GDM1 (cell line): ENCODE measurements at places on chromosomes 16 and 17.

- DNase-seq, result no peak
Observed at GRCh38 chr16:53282328-53282727, 151.9 kb upstream of the RBL2 start.

DNA sequence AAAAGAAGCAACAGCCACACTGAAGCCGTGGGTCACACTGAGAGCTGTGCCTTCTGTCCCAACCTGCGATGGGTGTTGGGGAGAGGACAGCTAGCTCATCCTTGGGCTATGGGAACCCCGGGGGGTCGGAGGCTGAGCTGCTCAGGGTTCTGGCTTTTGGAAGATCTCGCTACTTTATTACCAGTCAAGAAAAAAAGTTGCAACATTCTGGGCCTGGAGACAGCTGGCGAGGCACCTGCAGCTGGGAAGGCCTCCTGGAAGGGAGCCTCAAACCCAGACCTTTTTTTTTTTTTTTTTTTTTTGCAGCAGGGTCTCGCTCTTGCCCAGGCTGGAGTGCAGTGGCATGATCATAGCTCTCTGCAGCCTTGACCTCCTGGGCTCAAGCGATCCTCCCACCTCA lies 24.9 kb downstream of the TPSD1 start:
- DNase-seq, result no peak

DNA sequence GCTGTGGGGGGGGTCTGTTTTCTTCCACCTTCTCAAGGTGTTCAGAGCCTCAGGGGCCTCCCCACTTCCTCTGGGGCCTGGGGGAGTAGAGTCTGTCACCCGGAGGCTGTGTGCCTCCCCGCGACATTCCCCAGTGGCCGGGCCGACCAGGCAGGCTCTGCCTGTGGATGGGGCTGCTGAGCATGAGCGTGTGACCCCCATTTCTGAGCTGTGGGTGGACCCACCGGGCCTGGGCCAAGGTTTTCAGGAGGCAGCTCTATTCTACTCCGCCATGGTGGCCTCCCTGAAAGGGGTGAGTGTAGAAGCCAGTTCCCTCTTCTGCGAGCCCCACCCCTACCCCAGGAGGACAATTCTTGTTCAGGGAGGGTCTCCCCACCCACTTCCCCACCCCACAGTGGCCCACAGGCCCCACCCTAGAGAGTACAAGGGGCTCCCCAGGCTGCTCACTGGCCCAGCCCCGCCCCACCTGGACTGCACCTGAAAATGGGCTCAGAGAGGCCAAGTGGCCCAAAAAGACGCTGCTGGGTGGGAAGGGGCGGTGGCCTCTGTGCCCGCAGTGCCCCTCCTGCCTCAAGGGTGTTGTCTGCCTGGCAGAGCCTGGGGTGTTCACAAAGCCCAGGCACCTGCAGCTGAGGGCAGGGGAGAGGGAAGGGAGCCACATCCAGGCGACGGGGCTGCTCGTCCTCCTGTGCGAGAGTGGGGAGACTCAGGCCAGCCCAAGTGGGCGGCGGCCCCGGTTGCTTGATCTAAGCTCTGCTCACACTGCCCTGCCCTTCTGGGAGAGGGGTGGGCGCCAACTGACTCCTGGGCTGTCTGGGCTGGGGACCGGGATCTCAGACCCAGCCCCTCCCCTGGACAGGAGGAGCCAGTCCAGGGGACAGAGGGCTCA lies 1.3 kb downstream of the MSLN start:
- DNase-seq, result no peak

DNA sequence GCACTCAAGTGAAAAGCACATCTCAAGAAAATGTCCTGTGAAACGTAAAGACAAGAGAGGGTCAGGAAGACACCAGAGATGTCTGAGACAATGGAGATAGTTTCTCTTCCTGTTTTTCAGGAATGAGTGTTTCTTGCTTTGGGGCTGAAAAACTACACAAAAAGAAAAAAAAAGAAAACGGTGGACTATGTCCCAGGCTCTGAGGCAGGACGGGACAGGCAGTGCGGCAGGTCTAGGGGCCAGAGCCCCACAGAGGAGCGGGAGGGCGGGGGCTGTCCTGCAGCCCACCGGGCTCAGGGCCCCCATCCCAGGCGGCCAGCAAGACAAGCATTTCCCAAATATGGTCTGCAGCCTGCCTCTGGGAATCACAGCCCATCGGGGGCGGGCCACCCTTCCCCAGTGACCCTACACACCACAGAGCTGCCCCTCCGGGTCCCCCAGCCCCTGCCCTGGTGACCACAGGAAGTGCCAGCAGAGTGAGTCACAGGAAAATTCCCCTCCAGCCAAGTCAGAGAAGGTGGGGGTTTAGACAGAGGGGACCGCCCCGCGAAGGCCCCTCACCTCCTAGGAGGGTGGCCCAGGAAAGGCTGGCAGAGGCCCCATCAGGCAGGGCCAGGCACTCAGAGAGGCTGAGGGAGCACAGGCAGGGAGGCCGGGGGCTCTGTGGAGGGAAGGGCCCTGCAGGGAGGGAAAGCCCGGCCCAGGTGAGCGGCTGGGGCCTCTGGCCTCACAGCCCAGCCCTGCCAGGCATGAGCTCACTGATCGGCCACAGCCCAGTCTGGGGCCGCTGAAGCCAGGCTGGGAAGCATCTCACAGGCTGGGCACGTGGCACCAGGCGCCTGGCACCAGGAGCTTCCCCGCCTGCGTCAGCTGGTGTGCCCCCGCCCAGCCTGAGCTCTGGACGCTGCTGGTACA lies 6.3 kb downstream of the BCAR1 start:
- DNase-seq, result no peak

DNA sequence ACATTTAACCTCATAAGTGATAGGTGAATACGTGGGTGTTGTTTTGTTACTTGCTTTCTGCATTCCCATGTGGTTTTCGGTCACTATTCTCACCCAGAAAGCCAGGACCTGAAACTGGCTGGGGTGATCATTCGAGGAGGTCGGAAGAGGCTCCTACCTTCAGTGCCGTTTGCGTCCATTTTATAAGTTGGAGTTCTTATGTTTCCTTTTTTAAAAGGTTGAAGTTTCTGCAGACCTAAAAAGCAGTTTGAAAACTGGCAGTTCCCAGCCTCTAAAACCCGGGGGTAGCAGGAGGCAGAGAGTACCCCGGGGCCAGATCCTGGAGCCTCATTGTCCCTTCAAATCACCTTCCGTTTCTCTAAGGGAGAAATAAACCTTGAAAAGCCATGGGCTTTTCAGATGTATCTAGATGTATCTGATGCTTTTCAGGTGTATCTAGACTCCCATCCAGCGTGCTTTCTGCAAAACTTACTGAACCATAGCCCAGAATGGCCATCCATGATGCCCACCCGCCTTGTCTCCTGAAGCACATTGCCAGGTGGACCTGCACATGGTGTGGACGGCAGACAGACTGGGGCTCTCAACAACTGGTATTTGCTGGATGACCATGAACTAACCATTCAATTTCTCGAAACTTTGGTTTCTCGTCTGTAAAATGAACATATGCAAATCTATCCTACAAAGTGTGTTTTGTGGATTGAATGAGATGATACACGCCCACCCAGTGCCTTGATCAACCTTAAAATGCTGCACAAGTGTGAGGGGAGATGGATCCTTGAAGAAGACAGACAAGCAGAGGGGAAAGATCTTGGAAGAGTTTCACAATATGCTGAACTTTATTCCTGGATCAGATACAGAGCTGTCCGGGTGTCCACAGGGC lies 1.3 kb downstream of the NLRC5 start:
- DNase-seq, result no peak

DNA sequence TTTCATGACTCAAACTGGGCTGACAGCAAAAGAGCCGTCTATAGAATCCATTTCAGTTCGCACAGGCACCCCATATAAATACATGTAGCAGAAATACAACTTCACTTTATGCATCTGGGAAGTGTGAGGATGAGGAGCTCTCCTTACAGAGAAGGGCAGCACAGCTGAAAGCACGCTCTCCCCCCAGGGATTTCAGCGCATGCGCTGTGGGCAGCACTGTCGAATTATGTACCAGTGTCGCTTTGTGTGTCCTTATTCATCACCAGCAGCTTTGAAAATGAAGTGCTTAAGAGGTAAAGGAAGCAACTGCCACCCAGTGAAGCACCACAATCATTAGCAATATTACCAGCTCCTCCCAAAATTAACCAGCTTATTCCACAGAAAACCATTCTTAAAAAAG lies 39.9 kb downstream of the CEP95 start:
- no peak for DNase-seq

DNA sequence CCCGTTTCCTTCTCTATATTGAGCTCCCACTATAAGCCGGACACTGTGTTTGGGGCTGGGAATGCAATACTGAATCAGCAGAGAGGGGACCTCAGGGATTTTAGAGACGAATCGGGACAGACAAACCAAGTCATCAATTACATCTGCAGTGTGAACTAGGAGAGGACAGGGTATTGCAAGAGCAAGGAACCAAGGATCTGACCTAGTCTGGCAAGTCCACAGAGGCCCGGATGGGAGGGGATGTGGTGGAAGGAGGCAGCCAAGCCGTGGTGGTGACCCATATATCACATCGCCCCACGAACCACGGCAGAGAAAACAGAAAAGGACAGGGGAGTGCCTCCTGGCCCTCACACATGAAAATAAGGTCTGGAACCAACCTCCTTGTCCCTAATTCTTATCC lies 28.1 kb upstream of the NXPH3 start:
- no peak for DNase-seq

DNA sequence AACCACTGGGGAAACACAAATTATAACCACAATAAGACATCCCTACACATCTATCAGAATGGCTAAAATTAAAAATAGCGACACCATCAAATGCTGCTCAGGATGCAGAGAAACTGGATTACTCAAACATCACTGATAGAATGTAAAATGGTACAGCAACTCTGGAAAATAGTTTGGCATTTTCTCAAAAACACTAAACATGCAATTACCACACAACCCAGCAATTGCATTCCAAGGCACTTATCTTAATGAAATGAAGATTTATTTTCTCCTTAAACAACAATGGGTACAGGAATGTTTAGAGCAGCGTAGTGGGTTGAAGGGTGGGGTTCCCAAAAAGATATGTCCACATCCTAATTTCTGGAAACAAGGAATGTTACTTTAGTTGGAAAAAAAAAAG lies 309.0 kb upstream of the PMFBP1 start:
- DNase-seq, result no peak

GRCh38 chr16:89658221-89658879 lies 714 bp downstream of the SPATA33 start:
- DNase-seq, result no peak

- no peak for DNase-seq
Observed at GRCh38 chr17:71378741-71379140, 742.1 kb upstream of the SOX9 start.

GRCh38 chr16:11407047-11407982 lies 62.1 kb downstream of the RMI2 start:
- DNase-seq, result peak; percentile 63

DNA sequence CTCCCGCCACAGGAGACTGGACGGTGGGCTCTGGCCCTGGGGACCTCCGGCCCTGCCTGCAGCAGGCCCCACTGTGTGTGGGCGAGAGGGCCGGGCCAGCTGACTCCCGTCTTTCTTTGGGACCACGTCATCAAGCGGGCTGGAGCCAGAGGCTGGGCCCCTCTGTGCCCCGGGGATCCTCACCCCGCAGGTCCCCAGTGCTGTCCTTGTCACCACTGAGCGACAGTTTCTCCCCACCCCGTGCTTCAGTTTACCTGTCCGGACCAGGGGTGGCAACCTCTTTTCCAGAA lies 181.9 kb upstream of the ZNF469 start:
- DNase-seq, result no peak

GRCh38 chr17:17663160-17664063 lies 17.8 kb upstream of the RAI1 start:
- peak; percentile 89 for DNase-seq

- no peak for DNase-seq
Observed at GRCh38 chr16:13680021-13680889, 239.7 kb upstream of the ERCC4 start.

DNA sequence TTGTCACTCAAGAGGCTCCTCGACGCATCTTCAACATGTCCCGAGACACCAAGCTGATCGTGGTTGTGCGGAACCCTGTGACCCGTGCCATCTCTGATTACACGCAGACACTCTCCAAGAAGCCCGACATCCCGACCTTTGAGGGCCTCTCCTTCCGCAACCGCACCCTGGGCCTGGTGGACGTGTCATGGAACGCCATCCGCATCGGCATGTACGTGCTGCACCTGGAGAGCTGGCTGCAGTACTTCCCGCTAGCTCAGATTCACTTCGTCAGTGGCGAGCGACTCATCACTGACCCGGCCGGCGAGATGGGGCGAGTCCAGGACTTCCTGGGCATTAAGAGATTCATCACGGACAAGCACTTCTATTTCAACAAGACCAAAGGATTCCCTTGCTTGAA lies 101.0 kb downstream of the HS3ST2 start:
- no peak for DNase-seq

DNA sequence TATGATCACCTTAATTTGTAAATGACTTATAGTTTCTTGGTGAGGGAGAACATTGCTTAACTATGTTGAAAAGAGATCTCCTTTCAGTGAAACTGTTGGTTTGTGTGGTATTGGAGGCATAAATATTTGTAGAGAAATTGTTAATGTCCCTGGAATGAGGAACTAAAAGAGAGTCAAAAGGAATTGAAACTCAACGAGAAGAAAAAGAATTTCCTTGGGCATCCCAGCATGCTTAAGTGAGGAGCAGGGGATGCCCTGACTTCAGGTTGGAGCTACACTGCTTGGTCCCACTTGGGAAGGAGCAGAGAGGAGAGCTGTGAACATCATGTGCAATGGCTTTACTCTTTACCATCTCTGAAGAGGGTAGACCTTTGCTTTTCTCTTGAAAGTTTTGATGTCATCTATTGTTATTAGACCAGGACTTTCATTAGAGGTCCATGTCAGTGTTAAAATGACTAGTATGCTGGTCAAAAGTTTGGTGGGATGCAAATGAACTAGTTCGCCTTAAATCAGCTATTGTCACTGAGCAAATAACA lies 21.7 kb downstream of the KRT23 start:
- no peak for DNase-seq

DNA sequence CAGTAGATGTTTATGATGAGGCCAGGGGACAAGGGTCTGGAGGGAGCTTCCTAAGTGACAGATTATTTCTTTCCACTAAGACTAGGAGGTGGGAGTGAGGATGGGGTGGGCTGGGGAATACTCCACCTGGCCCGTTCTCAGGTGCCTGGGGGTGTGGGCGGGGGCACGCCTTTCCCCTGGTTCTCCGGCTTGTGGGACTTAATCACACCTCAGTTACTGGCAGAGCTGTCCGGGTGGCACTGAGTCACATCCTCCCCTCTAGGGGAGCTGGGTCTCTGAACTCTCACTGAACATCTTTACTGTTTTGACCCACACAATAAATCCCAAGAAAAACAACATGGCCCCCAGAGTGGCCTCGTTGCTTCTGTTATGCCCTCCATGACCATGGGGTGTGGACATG lies 332.8 kb downstream of the MAF start:
- no peak for DNase-seq

- DNase-seq, result no peak
Observed at GRCh38 chr17:80311216-80311827, 50.7 kb downstream of the RNF213 start.

DNA sequence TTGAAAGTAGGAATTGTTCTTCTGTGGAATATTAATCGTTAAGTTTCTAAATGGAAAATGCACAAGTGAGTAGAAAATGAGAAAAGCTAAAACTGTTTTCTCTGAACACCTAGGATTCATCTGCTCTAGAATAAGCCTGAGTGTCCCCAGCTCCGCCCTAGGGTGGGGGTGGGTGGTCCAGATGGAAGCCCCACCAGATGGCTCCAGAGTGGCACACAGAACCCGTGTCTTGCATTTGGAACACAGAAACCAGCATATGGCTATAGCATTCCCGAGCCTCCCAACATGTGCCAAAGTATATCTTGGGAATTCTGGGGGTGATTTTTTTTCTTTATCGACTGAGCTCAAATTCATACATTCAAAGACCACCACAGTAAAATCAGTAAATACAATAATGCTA lies 517.7 kb upstream of the PSMD7 start:
- no peak for DNase-seq
